Stimulated activated CD8-positive, alpha-beta memory T cell treated with anti-CD3 and anti-CD28 coated beads, Interleukin-4, amount 100 ng/mL, for 4 hours (primary cell): ENCODE measurements at places on chromosomes 5 and 9.

GRCh38 chr5:146726891-146727290 lies 151.7 kb downstream of the PPP2R2B start:
- DNase-seq, result no peak

GRCh38 chr5:4544049-4544670 lies 596.0 kb upstream of the ADAMTS16 start:
- DNase-seq, result no peak

DNA sequence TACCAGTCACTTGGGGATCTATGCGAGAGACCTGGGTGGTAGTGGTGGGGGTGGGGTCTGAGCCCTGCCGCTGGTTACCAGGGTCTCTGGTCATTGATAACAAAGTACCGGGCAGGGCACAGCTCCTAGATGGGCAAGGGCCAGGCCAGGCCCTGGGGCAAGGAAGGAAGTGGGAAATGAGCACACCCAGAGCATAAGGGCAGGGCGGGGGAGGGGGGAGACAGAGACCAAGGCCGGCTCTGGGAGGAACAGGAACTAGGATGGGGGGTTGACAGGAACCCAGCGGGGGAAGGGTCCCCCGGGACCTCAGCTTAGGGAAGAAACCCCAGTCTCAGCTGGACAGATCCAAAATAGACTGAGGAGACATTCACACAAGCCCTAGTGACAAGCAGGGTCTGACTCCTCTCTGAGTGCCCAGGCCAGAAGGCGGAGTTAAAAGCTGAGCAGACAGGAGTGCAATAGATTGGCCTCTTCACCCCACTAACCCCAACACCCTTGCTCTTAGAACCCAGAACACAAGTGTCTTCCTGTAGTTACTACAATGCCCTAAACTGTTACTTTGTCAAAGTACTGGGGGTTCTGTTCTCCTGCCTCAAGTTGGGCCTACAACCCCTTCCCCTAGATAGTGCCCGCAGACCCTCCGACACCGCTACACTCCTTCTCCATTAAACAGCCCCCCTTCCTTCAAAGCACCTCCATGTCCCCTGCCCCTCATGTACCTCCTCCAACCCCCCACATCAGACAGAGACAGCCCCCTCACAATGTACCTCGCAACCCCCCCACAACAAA lies 628 bp downstream of the ATOSB start:
- DNase-seq, result no peak

DNA sequence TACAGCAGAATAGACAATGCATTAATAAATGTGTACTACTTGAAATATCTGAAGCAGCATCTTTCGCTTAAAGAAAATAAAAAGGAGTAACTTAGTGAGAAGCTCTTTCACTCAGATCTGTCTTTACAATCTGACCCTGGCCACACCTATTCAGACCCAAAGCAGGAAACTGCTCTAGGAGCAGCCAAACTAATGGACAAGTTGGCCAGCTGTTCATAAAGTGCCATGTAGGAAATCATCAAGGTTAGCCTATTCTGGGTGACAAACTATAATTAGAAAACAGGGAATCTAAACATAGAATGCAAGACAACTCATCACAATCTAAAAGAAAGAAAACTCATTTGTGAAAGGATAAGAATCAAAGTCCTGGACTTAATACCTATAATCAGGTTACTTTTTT lies 101.3 kb downstream of the AGTPBP1 start:
- DNase-seq, result no peak

DNA sequence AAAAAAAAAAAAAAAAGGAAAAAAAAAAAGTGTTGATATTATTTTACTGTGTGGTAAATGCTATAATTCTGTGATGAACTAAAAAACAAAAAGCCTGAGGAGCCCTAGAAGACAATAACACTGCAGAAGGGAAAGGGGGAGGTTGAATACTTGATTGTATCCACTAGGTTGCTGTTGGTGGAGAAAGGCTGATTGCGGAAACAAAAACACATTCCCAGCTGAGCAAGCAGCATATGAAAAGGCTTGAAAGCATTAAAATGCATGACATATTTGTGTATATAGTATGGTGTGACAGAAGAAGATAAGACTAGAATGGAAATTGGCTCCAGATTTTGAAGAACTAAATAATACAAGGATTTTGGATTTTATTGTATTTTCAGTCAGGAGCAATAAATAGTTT lies 8.9 kb downstream of the RABGAP1 start:
- DNase-seq, result no peak

DNA sequence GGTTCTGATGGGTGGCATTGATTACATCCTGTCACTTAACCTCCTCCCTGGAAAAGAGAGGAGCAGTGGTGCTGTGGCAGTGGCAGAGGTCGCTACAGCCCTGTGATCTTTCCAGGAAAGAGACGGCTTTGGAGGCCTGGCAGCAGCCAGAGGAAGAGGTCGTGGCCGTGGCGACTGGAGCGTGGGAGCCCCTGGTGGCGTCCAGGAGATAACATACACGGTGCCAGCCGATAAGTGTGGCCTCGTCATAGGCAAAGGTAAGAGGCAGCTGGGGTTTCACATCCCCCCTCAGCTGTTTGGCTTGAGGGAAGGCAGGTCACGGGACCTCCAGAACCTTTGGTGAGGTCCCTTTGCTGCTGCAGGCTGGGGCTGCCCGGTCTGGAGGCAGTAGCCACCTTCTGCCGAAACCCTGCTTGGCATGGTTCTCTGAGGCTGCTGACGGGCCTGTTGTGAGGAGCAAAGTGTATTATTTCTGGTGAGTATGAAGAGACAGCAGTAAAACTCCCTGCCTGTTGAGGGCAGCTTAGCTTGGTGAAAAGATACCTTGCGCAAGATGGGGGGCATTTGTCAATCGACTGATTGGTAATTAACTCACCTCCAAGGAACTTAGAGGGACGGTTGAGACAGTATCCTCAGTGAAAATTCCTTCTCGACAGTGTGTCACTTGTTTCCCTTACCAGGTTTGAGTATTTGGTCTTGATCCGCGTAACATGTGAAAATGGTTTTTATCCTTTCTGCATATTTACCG lies 38.0 kb upstream of the PRDM12 start:
- DNase-seq, result no peak

- DNase-seq, result no peak
Measured at GRCh38 chr9:36721846-36722588, 149.3 kb downstream of the MELK start.

DNA sequence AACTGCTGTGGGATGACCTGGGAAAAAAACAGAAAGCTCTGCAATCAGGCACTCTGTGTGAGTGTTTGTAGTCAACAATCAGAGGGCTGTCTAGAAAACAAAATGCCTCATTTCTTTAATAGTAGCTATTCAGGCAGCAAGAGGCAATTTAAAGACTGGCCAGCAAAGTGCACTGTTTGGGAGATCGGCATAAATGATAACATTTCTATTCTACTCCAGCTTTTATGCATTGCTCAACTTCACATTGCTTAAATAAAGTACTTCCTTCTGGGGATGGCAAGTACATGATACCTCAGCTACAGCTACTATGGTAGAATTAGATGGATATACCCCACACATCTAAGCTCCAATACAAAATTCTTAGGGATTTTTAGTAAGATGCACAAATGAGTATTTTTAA lies 193.1 kb downstream of the DCP2 start:
- no peak for DNase-seq

DNA sequence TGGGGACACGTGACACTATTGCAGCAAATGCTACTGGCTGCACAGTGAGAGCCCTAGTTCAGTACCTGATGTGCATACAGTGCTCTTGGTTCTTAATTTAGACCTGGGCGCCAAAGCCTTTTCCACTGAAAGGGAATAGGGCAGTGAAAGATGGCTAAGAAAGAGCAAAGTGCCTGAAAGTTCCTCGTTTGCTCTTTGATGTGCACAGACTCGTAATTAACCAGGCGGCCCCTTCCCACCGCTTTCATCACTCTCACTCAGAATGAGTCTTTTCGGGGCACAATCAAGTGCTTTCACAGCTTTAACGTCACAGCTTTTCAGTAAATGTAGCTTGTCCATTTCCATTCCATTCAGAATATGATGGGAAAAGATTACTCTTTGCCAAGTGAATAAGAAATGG lies 116.6 kb upstream of the ADRA1B start:
- no peak for DNase-seq

- DNase-seq, result no peak
Measured at GRCh38 chr9:33125871-33126823, 41.0 kb downstream of the B4GALT1 start.

DNA sequence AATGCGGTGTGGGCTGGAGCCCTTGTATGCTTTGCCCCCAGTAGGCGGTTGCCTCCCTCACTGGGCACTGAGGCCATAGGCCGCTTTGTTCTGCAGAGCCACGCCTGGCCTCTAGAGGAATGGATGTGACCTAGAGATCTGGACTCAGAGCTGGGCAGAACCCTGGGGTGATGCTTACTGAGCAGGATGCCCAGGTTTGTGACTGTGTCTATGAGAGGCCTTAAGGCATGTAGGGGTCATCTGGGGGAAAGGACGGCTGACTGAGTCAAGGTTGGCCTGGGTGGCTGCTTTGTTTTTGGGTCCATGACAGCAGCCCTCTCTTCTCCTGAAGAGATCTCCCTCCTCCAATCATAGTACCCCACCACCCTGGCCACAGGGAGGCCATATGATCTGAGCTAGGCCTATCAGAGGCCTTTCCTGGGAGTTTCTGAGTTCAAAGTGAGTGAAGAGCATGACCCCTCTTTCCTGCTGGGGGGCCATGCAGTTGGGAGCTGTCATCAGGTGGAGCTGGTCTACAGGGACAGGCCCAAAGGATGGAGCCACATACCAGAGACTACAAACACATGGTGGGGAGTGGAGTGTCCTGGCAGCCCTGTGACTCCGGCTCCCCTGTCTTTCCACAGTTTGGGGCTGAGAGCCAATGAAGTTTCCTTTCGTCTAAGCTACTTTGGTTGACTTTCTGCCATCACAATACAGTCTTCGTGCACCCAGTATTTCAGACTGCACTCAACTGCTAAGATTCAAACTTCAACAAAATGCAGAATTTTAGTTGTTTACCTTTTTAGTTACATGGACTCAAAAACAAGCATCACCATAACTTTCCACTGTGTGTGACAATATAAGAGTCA lies 165.4 kb downstream of the AUH start:
- DNase-seq, result no peak

GRCh38 chr5:59407967-59408366 lies 485.6 kb downstream of the PDE4D start:
- DNase-seq, result no peak

- DNase-seq, result no peak
Measured at GRCh38 chr9:19116107-19116790, 11.0 kb downstream of the PLIN2 start.

GRCh38 chr5:78597974-78598371 lies 50.6 kb downstream of the LHFPL2 start:
- no peak for DNase-seq

- no peak for DNase-seq
Measured at GRCh38 chr9:83317244-83317643, 221.0 kb downstream of the FRMD3 start.

DNA sequence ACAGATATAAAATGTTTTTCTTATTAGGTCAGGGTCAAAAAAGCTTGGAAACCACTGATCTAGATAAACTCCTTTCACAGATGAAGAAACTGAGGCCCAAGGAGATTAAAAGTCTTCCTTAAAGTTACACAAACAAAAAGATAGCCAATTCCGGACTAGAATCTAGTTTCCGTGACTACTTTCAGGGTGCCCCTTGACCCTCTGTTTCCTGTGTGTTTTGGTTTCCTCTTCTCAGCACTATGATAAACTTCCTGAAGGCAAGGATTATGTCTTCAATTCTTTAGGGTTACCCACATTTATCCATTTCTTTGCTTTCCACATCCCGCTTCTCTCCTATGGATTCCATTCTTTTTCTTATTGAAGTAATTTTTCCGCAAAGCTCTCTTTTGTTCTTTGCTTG lies 83.1 kb downstream of the ADAMTS12 start:
- DNase-seq, result no peak

GRCh38 chr9:91407580-91408318 lies 15.9 kb downstream of the NFIL3 start:
- no peak for DNase-seq
